Smooth muscle cell of the umbilical artery (primary cell): ENCODE measurements at places on chromosomes 7 and 10. TPM values are rescaled to one million over a fixed set of nuclear protein-coding genes. Genes with fewer than 3 reads are reported as not detected.

NPSR1 gene
- total RNA-seq = not detected in 2 replicates

HTR7 gene
- 11.0 and 22.9 TPM in 2 replicates for total RNA-seq

PIK3AP1 gene
- 0.88 and 0.89 TPM in 2 replicates for total RNA-seq

GJC3 gene
- total RNA-seq = not detected in 2 replicates

ADAM12 gene
- total RNA-seq = 360 and 389 TPM in 2 replicates

TET1 gene
- 4.7 and 5.3 TPM in 2 replicates for total RNA-seq

ZNF680 gene
- total RNA-seq = 9.8 and 15.5 TPM in 2 replicates

EBF3 gene
- total RNA-seq = not detected in 2 replicates

PRSS37 gene
- total RNA-seq = not detected in 2 replicates

HNRNPF gene
- 140 and 219 TPM in 2 replicates for total RNA-seq

SLC12A9 gene
- 12.2 and 14.3 TPM in 2 replicates for total RNA-seq
